ENCODE measurements at places on chromosomes 3 and 15.

DNA sequence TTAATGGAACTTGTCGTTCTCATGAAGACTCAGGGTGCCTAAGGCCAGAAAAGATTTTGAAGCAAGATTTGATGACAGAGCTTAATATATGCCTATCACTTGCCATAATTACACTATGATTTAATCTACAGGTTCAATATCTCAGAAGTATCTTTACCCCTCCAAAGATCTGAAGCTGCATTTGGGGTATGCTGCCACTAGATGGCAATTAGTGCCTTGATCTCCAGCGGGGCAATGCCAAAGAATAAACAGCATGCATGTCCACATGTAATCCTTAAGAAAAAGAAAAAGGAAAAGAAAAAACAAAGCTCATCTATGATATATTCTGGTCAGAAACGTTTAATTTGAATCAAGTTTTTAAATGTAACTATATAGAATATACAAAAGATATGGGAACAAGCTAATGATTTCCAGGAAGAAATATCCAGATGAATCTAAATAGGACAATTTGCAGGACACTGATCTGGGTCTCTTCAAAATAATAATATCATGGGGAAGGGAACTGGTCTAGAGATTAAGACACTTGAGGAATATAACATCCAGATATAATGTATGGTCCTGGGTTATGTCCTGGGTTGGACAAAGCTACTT is 55.0 kb upstream of the SOX14 start:
- no peak for DNase-seq

DNA sequence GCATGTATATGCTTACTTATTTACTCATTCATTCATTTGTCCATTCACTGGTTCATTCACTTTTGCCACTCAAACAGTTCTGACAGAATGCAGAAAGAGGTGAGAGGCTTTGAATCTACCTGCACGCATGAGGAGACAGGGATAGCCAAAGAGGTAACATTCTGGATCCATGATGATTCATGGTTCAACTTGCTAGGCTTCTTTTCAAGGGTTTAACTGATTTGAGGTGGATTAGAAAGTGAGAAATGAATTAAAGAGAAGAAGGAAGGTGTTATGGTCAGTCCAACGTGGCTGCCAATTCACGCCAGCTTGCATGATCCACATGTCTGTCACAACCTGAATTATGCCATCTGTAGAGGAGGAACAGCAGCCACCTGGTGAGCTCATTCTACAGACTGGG is 260.6 kb downstream of the ARRDC4 start:
- no peak for DNase-seq

- no peak for DNase-seq
These were observed 61.4 kb upstream of the TLE3 start for GRCh38 chr15:70159001-70159712.

- DNase-seq: no peak
These were observed 50.6 kb upstream of the SPPL2A start for GRCh38 chr15:50815958-50816590.

DNA sequence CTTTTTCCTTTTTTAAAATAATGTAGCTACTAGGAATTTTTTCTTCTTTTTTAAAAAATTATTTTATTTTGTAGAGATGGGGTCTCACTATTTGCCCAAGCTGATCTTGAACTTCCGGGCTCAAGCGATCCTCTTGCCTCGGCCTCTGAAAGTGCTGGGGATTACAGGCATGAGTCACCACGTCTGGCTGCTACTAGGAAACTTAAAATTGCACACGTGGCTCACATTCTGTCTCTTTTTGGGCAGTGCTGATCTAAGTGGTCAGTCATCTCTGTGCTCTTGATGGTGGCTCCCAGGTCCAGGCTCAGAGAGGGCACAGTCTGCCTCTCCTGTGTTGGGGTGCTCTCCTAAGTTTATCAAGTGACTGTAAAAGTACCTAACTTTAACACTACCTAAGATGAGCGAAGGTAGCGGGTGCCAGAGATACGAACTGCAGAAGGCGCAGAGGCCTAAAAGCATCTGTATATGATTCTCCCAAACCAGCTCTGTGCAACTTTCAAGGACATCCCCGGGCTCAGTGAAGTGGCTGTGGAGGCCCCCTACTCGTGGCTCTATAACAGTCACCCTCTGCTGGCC is 52.9 kb upstream of the SEC13 start:
- DNase-seq: no peak

GRCh38 chr3:170689893-170690660 is 104.2 kb upstream of the SLC7A14 start:
- DNase-seq: peak; percentile 65

DNA sequence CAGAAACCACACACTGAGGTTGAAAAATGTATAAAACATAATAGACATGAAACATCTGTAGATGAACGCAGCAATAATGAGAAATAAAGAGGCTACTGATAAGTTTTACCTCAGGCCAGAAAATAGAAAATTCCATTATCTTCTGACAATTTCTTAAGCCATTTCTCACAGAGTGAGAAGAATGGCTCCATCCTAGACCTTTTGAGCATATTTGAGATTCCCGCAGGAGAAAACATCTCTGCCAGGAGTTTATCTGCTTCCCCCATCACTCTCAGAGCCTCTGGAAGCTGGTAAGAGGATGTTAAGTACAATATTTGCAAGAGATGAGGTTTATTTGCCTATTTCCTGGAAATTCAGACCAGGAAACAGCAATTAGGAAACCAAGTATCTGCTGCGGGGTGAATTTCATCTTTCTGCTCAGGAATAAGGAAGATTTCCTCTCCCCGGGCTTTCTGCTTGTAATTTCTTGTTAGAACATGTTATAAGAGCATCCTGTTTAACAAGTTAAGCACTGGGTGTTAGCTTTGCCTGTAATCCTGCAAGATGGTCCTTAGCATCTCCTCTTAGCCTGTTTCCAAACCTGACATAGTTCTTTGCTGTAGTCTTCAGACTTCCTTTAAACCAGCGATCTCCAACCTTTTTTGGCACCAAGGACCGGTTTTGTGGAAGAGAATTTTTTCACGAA is 54.8 kb downstream of the ATP13A4 start:
- DNase-seq: no peak

GRCh38 chr15:35170207-35170606 is 85.1 kb upstream of the NANOGP8 start:
- no peak for DNase-seq

DNA sequence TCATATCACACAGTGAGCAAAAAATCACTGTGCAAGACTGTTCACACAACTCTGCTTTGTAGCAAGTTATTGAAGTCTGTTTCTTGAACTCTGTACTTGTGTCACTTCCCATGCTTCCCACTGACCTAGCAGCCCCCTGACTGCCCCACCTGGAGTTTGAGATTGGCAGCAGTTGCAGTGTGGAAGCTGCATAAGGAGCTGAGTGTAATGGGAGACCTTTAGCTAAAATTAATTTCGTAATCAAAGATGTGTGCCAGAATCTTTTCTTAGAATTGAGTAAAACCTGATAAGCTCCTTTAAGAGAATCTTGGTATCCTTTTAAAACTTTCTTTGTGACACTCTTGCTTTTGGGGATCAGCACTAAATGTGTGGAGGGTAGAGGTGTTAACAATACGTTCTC is 42.8 kb downstream of the NKIRAS1 start:
- DNase-seq: no peak

DNA sequence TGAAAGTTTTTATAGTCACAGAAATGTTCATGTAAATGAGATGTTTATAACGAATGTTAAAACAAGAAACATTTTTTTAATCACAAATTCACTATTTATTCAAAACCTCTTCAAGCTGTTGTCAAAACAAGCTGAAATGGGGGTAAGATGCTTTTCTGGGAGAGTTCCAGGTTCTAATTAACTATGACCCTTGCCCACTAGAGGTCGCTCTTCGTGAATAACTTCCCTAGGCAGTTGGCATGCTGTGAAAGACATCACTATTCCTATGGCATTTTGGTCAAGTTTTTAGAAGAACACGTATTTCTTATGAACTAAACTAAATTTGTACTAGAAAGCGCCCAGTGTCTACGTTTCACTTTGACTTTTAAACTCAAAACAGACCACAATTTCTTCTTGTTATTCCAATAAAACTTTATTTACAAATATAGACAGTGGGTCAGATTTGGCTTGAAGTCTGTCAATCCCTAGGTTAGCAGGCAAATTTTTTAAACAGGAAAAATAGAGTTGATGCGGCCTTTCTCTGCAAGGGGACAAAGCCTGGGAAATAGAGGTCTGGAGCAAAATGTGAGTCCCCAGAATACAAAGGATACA is 62.8 kb upstream of the CMTM8 start:
- DNase-seq: no peak

DNA sequence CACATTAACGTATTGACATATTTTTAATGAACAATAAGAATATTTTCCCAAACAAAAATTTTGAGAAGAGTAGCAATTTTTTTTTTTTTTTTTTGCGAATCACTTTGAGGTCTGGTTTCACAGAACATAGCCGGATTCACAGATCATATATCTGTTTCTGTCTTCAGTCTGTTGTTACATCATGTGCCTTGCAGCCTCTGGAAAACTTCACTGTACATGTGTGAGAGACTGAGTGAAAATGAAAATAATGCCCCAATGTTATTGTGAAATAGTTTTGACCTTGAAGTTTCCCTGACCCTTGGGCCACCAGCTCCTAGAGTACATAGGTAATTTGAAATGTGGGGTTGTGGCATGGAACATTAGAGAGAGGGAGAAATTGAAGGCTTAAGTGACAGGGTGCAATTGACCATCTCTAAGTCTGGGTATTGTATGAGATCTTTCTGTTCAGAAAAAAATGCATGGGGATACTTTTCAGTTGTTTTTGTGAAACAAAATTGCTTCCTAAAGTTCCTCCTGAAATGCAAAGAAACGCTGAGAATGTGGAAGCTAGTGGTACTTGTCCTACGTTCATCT is 14.0 kb downstream of the ITPR1 start:
- no peak for DNase-seq

GRCh38 chr3:36365829-36366228 is 14.5 kb upstream of the STAC start:
- no peak for DNase-seq

GRCh38 chr3:46923559-46924350 is 46.2 kb downstream of the PTH1R start:
- DNase-seq: peak; percentile 46

DNA sequence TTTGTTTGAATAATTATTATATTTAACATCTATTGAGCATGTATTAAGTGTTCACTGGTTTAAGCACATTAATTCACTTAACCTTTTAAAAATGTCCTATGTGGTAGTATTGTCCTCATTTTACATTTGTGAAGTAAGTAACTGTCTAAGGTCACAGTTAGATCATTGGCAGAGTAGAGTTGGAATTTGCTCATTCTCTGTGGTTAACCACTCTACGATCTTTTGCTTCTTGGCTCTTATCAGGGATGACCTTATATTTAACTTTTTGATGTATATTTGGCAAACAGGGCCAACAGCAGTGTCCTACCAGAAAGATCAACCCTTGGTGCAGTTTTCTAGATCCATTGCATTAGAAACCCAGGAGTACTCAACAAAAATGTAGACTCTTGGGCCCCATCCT is 34.0 kb downstream of the PXK start:
- DNase-seq: no peak

DNA sequence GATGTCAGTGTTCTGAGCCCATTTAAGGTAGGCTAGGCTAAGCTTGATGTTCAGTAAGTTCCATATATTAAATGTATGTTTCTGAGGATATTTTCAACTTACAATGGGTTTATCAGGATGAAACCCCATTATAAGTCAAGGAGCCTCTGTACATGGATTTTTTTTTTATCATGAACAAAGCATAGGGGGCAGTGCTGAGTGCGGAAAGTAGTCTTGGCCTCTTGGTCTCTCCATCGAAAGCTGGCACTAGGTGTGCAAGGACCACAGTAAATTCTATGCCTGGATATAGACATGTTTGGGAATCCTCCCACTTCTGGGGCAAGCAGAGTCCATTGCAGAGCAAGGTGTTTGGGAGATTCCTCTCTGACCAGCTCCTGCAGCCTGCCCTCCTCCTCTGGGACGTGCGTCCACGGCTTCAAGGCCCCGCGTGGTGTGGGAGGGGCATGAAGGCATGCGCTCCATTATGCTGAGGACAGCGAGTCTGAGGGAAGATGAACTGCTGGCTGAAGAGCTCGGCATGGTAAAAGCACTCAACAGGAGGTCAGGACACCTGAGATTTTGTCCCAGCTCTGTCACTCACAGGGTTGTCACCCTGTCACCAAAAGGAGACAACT is 122.9 kb upstream of the LIPC start:
- no peak for DNase-seq

GRCh38 chr3:16484216-16484615 is 29.3 kb downstream of the RFTN1 start:
- no peak for DNase-seq

GRCh38 chr3:78926523-78926922 is 841.3 kb downstream of the ROBO1 start:
- DNase-seq: no peak

- DNase-seq: peak; percentile 62
These were observed 90.8 kb downstream of the ANP32A start for GRCh38 chr15:68729789-68730411.

DNA sequence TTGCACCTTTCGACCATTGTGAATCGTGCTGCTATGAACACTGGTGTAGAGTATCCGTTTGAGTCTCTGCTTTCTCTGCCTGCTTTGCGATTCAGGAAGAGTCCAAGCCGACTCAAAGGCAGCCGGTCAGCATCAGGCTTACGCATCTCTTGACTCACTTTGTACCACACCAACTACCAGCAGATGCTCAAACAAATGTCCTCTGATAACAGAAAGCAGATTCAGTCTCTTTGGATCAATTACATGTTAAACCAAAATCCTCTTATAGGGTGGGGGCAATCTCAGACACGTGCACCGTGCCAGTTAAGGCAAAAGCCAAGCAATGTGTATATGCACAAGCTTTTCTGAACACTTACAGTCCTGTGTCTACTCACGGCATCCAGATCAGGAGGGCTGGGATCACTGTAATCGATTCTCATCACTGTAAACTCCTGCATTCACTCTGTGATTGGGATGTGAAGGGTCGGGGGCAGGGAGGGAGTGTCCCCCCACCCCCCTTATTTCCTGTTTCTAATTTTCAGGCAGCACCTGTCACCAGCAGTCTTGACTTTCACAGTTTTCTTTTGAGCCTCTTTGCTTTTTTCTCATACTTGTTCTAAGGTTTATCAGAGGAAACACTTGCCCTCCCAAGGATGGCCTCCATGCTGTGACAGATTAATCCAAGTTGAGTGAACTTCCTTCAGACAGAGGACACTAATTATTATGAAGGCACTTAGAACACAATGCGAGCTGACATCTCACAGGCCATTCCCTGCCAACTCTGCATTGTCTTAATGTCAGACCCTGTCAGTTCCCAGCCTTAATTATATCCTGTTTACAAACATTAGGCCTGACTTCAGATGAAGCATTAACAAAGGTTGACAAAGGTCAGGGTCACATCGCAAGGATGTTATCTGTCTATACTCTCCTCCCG is 153.5 kb downstream of the MECOM start:
- DNase-seq: no peak

DNA sequence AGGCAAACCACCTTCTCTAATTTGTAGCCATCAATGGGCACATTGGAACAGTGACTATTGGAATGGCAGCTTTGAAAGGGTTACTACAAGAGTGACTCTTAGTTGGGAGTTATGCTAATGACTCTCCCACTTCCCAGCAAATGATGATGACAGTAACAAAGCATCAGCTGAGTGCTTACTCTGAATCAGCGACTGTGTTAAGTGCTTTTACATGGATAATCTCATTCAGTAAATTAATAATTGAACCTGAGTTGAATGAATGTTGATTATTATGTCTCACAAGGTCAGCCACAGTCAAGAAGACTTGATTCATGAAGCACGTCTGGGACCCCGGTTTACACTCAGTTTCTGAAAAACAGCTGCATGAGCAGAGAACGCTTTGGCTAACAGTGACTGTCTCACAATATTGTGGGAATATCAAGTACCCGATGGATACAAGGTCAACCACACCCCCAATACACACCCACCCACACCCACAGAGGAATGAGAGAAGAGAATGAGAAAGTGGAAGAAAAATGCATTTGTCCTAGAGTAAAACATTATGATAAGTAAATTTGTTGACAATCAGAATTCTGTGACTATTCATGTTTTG is 242.0 kb upstream of the FEZF2 start:
- no peak for DNase-seq
